ENCODE measurements at places on chromosomes 16 and 17.

DNA sequence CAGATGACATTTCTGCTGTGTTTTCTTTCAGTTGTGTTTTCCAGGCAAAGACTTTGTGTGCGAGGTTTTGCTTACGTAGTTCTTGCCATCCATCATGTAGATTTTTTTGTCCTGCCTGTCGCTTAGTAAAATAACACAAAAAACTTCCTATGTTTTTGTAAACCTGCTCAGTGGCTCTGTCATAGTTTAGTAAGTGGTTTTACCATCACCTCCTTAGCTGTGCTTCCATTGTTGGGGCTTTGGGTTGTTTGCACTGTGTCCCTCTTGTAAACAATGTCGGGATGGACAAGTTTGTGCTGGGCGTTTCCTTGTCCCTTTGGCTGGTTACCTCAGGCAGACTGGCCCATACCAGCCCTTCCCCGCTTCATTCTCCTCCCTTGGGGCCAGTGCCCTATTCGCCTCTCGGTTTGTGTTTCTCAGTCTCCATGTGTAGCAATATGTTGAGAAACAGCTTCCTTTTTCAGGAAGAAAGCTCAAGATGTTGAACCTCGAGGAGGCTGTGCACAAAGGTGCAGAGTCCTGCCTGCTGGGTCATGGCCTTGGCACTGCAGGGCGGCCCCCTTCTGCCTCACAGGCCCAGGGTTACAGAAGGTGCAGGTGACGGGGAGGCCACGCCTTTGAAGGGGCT lies 74.6 kb downstream of the KSR1 start:
- DNase-seq: peak; percentile 11

DNA sequence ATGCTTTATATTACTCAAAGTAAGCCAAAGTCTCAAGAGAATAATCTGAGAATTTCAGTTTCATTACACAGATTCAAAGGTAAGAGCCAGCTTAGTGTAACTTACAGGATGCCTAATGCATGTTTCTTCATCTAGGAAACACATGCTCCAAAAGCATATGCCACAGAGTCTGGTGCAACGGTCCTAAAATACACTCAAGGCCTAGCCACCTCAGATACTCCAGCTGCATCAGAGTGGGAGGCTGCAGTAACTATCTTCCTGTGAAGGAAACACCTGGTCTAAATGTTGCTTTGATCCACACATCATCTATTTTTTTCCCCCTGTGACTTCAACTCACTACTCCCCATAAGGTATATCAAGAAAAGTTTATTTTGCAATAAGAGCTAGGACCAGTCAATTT lies 51.6 kb upstream of the CORO6 start:
- no peak for DNase-seq

- DNase-seq: no peak
These were observed 38.6 kb downstream of the CPNE2 start for GRCh38 chr16:57130950-57131321.

- no peak for DNase-seq
These were observed 92.1 kb upstream of the ZNF750 start for GRCh38 chr17:82931699-82932517.

DNA sequence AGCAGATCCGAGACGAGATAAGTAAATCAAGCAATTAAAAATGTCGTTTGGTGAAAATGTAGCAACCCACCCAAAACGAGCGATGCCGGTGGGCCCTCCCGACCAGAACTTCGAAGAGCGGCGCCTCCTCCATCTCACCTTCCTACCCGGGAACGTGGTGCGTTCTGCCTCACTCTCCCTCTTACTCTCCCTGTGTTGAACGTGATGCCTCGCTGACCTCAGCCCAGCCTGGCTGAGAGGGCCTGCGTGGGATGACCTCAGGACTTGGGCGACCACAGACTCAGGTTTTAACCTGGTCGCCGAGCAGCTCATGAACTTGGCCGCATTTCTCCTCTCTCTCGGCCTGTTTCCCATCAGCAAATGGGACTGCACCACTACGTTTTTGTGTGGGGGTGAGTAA lies 69.7 kb upstream of the RPL38 start:
- no peak for DNase-seq

DNA sequence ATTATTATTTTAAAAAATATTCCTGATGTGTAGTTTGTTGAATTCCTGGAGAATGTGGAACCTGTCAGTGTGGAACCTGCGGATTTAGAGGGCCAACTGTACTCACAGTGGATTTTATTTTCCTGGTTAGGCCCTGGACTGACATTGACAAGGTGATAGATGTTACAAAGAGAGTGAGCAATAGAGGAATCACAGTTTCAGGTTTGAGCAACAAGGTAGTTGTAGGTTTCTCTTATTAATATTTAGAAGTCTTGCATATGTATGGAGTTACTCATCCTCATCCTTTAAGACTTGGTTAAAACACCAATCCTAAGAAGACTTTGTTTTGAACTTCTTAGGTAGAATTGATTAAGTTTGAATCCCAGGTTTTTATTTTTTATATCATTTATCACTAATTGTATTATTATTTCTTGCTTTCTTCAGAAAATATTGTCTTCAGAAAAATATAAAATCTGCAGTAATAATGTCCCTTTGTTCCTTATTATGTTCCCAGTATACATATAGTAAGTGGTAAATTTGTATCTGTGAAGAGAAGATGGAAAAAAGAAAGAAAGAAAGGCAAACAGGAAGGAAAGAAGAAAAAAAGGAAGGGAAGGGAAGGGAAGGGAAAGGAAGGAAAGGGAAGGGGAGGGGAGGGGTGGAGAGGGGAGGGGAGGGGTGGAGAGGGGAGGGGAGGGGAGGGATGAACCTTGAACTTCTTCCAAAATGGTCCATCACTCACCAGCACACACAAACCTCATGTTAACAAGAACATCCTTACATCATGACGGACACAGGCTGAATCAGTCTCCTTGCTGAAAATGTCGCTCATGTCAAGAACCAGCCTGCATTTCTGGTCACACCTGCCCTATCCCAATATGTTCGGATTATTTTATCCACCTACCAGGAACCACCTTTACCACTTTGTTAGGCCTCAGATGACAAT lies 867.2 kb downstream of the CDH11 start:
- no peak for DNase-seq

DNA sequence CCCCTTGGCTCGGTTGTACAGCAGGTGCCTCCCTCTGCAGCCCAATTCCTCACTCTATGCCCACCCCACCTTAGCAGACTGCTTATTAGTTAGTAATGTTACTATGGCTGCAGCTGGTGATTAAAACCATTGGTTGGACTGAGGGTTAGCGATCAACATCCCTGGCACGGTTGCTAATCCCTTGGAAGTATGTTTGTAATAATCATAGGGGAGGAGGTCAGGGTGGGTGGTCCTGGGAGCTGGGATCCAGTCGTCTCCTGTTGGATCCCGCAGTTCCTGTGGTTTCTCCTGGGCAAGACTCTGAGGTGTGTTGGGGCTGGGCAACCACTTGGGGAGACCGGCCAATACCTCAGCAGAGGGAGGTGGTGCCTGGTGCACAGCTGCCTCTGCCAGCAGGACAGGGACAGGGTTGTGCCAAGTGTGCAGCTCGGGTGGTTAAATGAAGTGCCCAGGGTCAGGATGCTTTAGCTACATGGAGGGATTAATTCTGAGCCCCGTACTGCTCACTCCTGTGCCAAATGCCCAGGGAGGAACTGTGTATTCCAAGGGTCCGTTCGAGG lies 38.0 kb downstream of the FZD2 start:
- no peak for DNase-seq

DNA sequence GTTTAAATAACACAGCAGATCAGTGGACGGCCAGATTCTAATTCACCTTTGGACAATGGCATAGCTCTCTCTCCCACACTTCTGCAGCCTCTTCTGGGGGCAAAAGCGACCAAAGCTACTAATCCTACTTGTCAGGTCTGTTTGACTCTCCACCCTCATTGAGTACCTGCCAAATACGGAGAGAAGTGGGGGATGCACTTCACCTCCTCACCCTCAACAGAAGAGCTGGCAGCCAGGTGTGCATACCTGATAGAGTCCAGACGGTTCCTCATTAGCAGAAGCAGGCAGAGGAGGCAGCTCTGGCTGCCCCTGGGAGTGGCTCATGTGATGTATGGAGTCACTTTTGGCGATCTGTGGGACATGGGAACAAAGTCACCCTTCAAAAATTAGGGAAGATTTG lies 4.9 kb downstream of the DNAH3 start:
- DNase-seq: no peak

All from CD4-positive, alpha-beta T cell treated with Interleukin-4 for 1 hour (primary cell).